Spinal cord (tissue), 10 donors: ENCODE measurements at places on chromosomes 3 and 15.

GRCh38 chr15:80019168-80019745 lies 40.2 kb upstream of the ZFAND6 start:
- DNase-seq, result no peak

- no peak for DNase-seq
Observed at GRCh38 chr3:163491714-163492113, 1586.6 kb downstream of the SI start.

- DNase-seq, result no peak
Observed at GRCh38 chr3:196868297-196868661, 559 bp downstream of the SENP5 start.

DNA sequence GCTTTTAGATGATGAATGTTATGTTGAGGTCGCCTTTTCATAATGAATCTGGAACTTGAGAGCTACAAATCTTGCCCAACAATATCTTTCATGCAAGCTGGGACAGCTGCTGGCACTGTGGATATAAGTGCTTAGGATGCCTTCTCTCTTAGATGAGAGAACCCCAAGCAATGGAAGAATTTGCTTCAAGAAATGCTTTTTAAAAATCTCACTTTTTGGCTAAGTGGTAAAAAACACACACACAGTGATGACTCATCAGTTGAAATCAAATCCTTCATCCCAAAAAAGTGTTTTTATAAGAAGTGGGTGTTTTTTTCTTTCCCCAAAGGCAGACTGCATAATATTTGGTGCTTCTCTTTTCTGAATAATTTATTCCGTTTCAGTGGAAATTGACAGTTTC lies 38.4 kb upstream of the GALNT15 start:
- no peak for DNase-seq

- DNase-seq, result peak; percentile 22
Observed at GRCh38 chr15:36330598-36330997, 248.8 kb upstream of the CDIN1 start.

- DNase-seq, result no peak
Observed at GRCh38 chr3:141234283-141234682, 2.7 kb downstream of the PXYLP1 start.

DNA sequence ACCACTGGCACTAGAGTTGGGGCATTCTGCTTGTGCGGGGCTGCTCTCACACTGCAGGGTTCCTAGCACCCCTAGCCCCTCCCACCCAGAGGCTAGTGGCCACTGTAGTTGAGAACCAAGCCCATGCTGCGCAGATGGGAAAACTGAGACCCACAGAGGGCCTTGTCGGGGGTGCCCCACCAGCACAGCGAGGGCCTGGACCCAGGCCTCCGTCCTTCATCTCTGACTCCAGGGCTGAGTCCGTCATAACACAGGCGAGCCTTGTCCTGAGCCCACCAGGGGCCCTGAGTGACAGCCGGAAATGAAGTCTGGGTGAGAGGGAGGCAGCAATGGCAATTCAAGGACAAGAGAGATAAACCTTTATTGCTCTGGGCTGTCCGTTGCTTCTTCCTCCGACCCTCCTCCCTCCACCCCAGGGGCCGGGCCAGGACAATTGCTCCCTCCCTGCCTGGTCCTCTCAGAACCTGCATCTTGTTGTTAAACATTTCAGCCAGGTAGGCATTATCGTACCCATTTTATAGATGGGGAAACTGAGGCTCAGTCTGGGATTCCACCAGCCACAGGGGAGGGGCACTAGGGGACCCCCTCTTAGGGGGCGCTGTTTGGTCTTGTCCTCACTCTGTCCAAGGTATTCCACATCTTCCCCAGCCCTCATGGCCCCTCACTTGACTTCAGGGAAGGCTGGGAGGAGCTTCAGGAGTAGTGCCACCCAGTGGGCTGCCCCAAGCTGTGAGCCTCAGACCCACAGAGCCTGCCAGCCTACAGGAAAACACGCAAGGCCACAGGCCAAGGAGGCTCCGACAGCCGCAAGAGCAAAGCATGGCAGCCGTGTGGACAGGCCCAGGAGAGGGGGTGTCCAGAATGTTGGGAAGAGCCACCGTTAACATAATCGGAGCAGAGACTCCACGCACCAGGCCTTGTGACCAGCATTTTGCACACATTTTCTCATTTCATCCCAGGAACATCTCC lies 4.4 kb upstream of the GRIP2 start:
- DNase-seq, result no peak

- no peak for DNase-seq
Observed at GRCh38 chr3:43289841-43290470, 3.6 kb downstream of the SNRK start.

- no peak for DNase-seq
Observed at GRCh38 chr15:23546158-23546557, 19.3 kb upstream of the MKRN3 start.

DNA sequence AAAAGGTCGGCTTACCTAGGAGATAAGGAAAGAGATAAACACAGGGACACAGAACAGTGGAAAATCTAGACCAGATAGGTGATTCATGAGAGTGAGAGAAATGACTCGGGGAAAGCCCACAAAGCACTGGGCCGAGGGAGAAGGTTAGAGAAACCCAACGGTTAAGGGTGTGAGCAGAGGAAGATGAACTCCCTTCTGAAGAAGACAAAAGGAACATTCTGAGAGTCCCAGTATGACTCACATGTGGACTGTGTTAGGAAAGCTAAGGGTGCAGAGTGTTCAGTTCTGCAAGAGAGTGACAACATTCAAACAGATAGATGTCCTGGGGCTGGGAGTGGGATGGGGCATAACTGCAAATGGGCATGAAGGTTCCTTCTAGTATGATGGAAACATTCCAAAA lies 83.0 kb downstream of the CNTN3 start:
- DNase-seq, result no peak

DNA sequence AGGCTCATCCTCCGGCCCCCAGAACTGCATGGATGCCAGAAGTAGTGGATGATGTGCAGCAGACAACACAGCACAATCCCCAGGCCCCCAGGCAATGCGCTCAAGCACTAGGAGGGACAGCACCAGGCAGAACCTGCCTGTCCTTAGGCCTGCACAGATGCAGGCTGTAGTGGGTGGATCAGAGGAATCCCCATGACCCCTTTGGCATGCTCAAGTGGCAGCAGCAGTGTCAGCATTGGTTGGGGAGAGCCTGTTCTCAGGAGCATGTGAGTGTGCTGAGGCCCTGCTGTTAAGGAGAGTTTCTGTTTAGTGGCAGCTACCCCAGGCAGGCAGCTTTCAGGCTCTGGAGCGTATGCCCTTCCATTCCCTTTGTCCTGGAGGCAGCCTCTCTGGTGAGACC lies 25.1 kb upstream of the CD200R1L start:
- DNase-seq, result no peak

GRCh38 chr3:55466526-55466925 lies 20.6 kb downstream of the WNT5A start:
- DNase-seq, result no peak

GRCh38 chr15:62046078-62046743 lies 14.0 kb downstream of the VPS13C start:
- no peak for DNase-seq

DNA sequence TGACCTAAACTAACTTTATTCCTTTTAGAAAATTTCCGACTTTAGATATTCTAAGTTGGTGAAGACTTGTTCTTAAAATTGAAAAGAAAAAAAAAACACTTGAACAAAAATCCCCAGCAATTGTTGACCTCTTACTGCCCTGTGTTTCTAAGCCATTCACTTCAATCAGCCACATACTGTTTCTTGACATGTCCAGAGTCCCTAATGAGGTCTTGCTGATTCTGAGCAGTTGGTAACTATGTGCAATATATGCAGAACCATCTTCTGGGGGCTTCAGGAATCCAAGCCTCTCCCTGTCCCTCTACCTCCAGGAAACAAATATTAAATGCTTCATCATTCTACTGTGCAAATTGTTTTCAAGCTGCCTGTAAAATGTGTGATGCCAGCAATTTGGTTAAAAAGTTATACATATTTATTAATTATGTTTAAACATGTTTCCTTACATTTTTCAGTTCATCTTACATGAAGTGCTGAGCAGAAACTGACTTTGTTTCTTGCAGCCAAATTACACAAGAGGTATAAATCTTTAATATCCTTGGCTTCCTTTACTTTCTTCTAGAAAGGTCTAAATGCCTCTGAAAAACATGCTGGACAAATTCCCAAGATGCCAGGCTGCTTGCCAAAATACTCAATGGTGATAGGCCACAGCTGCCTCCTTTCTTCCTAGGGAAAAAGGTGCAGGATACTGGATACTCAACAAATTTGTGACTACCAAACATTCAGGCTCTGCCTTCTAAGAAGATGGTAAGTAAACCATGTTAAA lies 19.8 kb upstream of the GYG1 start:
- peak; percentile 81 for DNase-seq

GRCh38 chr15:45555934-45556608 lies 31.1 kb upstream of the BLOC1S6 start:
- DNase-seq, result no peak

- no peak for DNase-seq
Observed at GRCh38 chr15:85755471-85755870, 39.3 kb downstream of the KLHL25 start.

DNA sequence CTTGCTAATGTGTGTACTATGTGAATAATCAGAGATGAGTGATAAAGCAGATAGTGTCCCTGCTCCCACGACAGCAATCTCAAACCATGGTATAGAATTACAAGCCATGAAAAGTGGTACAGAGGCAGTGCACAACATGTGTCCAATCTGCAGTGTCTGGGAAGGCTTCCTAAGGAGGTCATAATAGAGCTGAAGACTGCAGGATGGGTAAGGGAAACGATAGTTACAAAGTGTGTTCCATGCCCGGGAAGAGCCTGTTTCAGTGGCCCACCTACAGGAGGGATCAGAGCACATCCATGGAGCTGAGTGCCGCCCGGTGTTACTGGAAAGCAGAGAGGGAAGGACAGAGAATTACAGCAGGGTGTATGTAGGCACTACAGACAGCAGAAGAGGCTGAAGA lies 48.9 kb downstream of the PAK2 start:
- no peak for DNase-seq

DNA sequence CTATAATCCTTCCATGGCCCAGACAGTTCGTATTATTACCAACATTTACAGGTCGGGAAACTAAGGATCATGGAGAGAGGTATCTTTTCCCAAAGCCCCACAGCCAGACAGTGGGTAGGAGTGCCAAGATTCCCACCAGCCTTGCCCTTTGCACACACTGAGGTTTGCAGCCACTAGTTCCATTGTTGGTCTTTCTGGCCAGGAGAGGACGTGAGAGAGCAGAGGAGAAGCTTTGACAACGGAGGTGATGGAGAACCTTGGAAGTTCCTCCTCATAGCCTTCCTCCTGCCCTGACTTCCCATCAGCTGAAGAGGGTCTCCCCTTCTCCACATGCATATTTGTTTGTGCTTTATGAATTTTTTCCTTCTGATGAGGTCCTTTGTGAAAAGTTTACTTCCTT lies 50.5 kb upstream of the PLCL2 start:
- DNase-seq, result no peak

- DNase-seq, result no peak
Observed at GRCh38 chr3:53739966-53740365, 106.3 kb downstream of the CHDH start.

- no peak for DNase-seq
Observed at GRCh38 chr3:192931825-192932224, 14.2 kb upstream of the MB21D2 start.

- DNase-seq, result peak; percentile 61
Observed at GRCh38 chr3:23480329-23480714, 277.2 kb downstream of the UBE2E2 start.

DNA sequence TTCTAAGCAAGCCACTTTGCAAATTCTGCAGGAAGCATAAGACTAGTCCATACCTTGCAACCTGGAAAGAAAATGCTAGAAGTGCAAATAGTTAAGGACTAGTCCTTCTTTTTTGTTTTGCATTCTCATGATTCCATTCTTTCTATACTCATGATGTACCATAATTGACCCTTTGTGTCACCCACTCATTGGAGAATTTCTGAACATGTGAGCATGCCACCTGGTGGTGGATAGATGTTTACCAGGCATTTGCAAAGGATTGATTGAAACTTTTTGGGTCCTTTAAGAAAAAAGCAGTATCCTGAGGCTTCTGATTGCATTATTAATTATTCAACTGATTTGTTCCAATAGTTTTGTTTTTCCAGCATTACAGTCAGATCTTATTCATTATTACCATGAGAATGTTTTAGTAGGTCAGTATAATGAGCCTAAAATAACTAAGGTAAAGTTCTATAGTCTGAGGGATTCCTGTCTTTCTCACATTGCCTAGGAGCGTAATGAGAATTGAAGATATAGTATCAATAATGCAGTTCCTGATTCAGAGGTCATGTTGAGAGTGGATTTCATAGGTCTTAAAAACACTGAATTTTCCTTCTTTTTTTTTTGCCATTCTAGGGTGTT lies 20.2 kb upstream of the DIPK2A start:
- peak; percentile 55 for DNase-seq
